ENCODE measurements at places on chromosomes 7 and 10.

GRCh38 chr7:25786936-25787335, 365.1 kb upstream of the NFE2L3 start:
- DNase-seq, result no peak

DNA sequence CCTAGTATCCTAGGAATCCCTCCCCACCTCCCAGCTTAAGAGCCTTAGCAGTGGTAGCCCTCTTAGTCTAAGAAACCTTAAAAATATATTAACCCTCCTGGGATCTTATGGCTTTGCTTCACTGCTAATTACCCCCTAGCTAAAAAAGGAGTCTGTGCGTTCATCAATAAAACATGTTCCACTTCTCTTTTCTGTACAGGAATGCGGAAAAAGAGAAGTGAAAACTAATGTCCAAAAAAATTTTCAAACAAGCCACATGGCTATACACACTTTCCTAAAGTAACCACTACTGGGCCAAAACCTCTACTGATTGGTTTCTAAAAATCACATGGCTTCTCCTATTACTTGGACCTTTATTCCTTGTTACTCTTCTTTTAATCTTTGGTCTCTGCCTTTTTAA, 667.1 kb upstream of the LRRTM3 start:
- no peak for DNase-seq

- no peak for DNase-seq
Measured at GRCh38 chr10:16116404-16117304, 256.3 kb upstream of the MINDY3 start.

DNA sequence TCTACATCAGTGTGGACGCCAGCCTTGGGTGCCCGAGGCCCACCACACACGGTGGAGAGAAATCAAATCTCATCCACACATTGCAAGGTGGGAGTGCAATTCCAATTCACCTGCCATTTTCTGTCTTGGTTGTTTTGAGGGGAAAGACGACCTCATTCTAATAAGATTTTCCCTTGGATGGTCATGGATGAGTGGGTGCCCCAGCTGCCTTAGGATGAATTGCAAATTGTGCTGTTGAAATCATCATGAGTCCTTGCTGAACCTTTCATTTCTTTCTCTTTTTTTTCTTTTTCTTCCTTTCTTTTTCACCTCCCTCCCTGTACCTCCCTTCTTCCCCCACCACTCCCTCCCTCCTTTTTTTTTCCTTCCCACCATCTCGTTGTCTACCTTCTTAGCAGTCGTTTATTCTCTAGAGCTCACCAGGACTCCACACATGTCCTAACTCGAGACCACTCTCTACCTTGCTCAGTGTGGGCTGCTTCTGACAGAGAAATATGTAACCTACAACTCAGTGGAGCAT, 266.9 kb upstream of the NFE2L3 start:
- DNase-seq, result no peak

DNA sequence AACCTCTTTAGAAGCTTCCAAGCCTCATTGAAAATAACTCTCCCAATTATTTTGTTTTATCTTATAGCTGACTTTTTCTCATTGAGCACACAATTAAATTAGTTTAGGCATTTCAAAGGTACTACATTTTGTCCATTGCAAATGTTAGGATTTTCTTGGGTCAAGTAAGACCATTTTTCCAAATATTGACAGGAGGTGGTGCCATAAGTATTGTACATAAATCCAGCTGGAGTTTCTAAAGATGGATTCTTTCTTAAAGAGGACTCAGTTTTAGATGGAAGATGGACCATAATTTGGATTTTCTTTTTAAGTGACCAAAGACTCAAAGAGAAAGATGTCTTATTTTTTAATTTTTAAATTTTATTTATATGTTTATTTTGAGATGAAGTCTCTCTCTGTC, 12.3 kb upstream of the OPN4 start:
- no peak for DNase-seq

- DNase-seq, result no peak
Measured at GRCh38 chr10:27399871-27400270, 104.2 kb upstream of the RAB18 start.

GRCh38 chr7:35519971-35520809, 174.7 kb downstream of the HERPUD2 start:
- peak; percentile 7 for DNase-seq

DNA sequence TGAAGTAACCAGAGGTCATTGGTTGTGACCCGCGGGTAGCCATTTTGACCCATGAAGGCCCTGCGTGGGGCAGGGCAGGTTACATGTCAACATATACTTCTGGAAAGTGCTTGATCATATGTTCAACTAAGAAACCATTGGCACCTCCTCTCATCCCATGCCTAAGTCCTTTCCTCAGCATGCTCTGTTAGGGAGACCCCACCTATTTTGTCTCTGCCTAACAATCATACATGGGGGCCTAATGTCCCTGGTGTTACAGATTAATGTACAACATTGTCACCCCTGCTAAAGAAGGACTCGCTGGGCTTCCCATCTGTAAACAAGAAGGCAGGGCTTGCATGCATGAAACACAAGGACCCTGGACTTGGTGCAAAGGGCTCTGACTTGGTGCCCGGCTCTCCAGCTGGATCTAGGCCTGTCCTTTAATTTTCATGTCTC, 133.7 kb upstream of the TNS3 start:
- no peak for DNase-seq

GRCh38 chr7:100614308-100614861, 2.0 kb downstream of the MOSPD3 start:
- no peak for DNase-seq

DNA sequence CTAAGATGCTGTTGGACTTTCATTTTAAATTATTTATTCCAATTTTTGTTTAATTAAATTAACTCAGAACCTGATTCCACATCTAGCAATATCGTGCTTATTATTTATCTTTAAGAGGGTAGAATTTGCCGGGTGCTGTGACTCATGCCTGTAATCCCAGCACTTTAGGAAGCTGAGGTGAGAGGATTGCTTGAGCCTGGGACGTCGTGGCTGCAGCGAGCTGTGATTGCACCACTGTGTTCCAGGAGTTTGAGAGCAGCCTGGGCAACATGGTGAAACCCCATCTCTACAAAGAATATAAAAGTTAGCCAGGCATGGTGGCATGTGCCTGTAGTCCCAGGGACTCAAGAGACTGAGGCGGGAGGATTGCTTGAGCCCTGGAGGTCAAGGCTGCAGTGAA, 47.8 kb downstream of the ZFAND4 start:
- no peak for DNase-seq

Measured in activated CD4-positive, CD25-positive, alpha-beta regulatory T cell (primary cell).